ENCODE measurements at places on chromosomes 3 and 15.

- no peak for DNase-seq
These were observed 333.8 kb downstream of the PDCD6IP start for GRCh38 chr3:34132069-34132692.

DNA sequence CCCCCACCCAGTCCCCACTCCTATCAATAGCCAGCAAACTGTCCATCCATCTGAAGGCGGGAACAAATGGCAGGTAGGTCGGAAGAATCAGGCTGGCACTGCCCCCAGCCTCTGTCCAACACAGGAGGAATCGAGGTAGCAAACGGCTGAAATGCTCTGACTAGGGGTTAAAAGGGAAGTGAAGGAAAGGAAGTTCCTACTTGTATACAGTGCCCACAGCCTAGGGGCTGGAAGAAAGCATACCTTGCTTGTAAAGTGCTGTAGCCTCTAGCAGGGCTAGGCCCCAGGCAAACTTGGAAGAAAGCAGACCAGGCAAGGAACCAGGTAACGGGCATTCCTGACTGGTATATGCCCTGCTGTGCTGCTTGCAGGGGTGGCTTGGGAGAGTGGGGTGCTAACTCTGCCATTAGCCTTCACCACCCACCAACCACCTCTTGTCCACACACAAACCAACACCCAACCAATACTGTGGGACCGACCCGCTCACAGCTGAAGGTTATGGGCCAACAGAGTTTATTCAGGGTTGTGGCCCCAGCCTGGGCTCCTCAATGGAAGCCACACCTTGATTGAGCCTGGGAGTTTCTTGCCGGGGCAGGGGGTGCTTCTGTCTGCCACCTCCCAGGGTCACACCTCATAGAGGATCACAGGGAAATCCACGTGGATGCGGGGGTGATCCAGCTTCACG, 2.4 kb downstream of the TUSC2 start:
- DNase-seq, result no peak

DNA sequence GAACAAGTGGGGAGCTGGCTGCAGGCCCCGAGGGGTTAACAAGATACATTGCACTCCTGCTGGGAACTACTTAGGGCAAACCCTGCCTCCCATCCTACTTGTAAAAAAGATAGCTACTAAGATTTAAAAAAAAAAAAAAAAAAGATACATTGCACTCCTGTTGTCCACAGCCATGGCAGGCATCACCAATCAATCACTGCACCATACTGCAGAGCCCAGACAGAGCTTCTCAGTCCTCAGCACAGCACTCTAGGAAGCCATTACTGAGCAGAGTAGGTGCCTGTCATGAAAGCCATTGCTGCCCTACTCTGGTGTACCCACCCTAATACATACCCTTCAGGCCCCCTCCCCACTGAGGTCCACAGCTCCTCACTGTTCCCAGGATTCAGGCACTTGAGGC, 64.8 kb downstream of the RASGRF1 start:
- DNase-seq, result no peak

- DNase-seq, result no peak
These were observed 67.6 kb upstream of the PLCL2 start for GRCh38 chr3:16817197-16817596.

- no peak for DNase-seq
These were observed 38.4 kb upstream of the GALNT15 start for GRCh38 chr3:16136055-16136454.

- no peak for DNase-seq
These were observed 16.8 kb upstream of the CLDN16 start for GRCh38 chr3:190371152-190371551.

GRCh38 chr3:136350132-136350531, 100.0 kb downstream of the PCCB start:
- DNase-seq, result no peak

DNA sequence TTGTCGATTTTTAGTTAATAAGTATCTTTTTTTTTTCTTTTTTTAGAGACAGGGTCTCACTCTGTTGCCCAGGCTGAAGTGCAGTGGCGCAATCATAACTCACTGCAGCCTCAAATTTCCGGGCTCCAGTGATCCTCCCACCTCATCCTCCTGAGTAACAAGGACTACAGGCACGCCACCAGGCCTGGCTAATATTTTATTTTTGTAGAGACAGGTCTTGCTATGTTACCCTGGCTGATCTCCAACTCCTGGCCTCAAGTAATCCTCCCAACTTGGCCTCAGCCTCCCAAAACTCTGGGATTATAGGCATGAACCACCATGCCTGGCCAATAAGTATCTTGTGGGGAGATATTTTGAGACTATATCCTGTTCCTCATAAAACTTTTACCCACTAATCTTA, 29.4 kb upstream of the ARID3B start:
- DNase-seq, result no peak

GRCh38 chr3:71456156-71456555, 127.4 kb downstream of the FOXP1 start:
- no peak for DNase-seq

DNA sequence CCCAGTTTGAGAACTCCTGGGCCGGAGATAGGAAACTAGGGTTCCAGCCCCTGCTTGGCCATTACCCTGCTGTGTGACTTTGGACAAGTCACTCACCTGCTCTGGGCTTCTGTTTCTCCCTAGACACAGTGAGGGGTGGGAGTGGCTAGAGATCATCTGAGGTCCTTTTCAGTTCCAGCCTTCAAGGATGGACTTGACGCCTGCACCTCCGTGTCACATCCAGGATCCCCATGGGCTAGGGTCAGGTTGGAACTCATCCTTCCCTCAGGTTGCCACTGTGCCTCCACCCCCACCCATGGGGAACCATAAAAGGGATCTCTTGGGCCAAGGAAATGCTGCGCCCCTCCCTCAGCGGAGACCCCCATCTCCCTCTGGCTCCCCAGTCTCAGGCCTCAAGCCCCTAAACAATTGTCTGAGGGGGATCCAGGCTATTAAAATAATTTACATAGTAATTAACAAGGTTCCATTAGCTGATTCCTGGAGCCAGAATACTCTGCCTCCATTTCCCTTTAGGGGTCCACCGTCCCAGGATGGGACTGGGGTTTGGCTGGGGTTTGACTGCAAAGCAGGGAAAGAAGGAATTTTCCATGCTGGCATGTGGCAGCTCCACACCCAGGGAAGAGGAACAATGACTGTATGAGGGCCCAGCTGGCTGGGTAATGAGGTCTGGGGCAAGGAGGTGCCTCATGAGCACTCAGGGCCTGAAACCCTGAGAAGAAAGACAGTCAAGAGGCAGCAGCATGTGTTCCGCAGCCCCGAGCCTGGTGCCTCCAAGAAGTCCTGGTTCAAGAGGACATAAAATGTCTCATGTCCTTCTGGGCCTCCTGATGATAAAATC, 177.7 kb downstream of the SMAD6 start:
- no peak for DNase-seq

Data from activated gamma-delta T cell (primary cell).